ENCODE measurements at places on chromosomes 3 and 15. TPM values are rescaled to one million over a fixed set of nuclear protein-coding genes. Genes with fewer than 3 reads are reported as not detected.
A peak's percentile ranks its signal among the peaks of the same experiment; 100 is the strongest.

DNA sequence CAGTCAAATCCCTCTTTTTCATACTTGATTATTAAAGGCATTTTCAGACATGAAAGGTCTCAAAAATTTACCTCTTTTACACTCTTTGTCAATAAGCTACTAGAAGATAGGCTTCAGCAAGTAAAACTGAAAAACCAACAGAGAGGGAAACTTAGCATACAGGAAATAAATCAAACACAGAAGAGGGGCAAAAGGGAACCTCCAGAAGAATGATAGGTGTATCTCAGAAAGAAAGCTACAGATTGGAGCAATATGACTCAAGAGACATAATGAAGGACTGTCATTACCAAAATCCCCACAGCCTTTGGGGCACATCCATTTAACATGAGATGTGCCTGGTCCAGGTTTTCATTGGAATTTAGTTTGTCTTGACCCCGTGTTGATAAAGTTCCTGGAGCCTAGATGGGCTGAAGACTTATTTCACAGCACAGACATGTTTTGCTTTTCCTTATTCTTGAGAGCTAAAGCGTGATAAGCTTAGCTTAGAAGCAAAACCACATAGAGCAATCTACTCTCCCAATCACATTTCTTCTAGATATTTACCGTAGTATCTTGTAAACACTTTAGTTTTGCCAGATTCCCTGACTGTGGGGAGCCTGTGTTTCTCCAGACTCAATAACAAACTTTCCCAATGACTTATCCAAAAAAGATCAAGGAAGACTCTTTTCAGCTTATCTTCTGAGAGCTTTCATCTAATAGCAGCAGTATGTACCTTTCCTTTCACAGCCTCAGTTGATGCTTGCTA, 11.7 kb downstream of the LRRFIP2 start:
- H3K4me1 ChIP-seq = peaks cover 10% of the 10 kb centered on the region
- H3K27me3 ChIP-seq = no peaks in the 10 kb centered on the region
- DNase-seq = no peak

- H3K27me3 ChIP-seq = no peaks in the 10 kb centered on the region
- no peak for DNase-seq
- no peaks in the 10 kb centered on the region for H3K4me1 ChIP-seq
- no peaks in the 10 kb centered on the region for H3K36me3 ChIP-seq
Measured at GRCh38 chr3:50696276-50696675, 21.5 kb downstream of the DOCK3 start.

DNA sequence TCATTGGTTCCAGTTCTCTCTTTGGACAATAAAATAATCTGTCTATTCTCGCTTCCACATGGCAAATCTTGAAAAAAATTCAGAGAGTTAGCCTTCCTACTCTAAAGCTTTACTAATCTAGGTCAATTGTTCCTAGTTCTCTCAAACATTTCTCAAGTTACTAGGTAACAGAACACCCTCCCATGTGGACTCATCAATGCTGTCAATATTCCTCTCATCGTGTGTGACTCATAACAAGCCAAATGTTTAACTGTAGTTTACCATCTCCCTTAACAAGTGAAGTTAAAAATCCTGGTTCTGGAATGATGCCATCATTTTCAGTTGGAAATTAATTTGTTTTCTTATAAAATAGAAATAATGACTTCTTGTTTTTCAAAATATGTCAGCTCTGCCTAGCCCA, 438.6 kb downstream of the ROBO1 start:
- no peak overlapping the region for H3K27ac ChIP-seq
- no peaks in the 10 kb centered on the region for H3K36me3 ChIP-seq
- no peaks in the 10 kb centered on the region for H3K4me1 ChIP-seq
- no peaks in the 10 kb centered on the region for H3K27me3 ChIP-seq
- H3K4me3 ChIP-seq = no peak overlapping the region
- DNase-seq = no peak

- no peak overlapping the region for H3K4me3 ChIP-seq
- H3K36me3 ChIP-seq = no peaks in the 10 kb centered on the region
- no peaks in the 10 kb centered on the region for H3K27me3 ChIP-seq
- H3K27ac ChIP-seq = no peak overlapping the region
- DNase-seq = no peak
- H3K4me1 ChIP-seq = no peaks in the 10 kb centered on the region
Measured at GRCh38 chr3:87756616-87757015, 302.2 kb downstream of the CGGBP1 start.

DNA sequence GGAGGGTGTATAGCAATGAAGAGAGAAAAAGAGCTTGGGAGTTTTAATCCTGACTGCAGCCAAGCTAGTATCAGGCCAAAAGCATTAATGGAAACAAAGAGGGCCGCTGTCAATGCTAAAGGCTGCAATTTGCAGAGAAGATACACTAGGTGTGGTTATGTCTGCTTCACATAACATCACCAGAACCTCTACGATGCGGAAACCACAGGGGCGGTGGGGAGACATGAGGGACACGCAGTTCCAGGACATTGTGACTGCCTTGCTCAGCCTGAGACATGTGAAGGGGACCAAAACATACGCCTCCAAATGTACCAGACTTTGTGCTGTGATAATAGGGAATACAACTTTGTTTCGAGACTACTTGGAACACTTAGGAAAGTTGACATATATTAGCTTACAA, 88.4 kb downstream of the APBA2 start:
- H3K4me1 ChIP-seq = peaks cover 11% of the 10 kb centered on the region
- no peak overlapping the region for H3K4me3 ChIP-seq
- H3K36me3 ChIP-seq = no peaks in the 10 kb centered on the region

DNA sequence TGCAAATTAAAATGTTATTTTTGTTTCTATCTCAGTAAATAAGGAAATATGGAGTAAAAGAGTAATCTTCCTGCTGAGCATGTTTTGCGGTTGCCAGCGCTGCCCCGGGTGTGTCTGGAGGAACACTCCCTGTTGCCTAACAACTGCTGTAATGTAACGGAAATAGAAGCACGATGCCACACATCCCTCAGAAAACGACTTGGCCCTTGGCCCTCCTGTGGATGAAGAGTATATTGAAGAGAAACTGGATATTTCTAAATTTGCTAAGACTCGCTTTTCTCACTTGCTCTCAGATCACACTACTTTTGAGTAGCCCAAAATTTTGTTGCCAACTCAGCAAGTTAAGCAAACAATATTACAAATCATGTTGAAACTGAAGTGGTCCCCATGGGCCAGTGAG, 18.9 kb downstream of the CX3CR1 start:
- no peak overlapping the region for H3K27ac ChIP-seq
- no peak for DNase-seq
- H3K4me3 ChIP-seq = no peak overlapping the region
- H3K4me1 ChIP-seq = peaks cover 5% of the 10 kb centered on the region

- no peaks in the 10 kb centered on the region for H3K36me3 ChIP-seq
- peak overlapping the region; percentile 92 for H3K27ac ChIP-seq
- peaks cover 4% of the 10 kb centered on the region for H3K4me1 ChIP-seq
Measured at GRCh38 chr15:40693904-40694687, 878 bp upstream of the RAD51 start.

DNA sequence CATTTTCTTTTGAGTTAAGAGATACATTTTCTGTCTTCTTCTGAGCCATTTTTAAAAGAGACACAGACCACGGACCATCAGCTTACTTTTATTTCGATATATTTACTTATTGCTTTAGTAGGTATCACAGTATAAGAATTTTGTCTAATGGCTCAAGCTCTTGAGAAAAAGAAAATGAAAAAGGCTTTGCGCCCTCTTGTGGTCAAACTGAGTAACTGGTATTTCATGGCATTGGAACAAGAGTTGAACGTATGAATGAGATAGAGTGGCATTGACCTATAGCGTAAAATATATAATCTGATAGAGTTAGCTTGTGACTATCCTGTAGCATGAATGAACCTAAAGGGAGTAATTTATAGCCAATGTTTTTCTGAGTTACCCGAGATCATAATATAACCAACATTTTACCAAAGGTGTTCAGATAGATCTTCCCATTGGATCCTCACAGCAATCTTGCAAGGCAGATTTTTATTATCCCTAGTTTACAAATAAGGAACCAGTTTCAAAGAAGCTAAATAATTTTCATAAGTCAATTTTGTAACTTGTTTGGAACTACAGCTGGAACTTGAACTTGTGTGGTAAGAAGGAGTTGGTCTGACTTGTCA, 154.6 kb downstream of the POLR2M start:
- no peaks in the 10 kb centered on the region for H3K4me1 ChIP-seq
- no peak overlapping the region for H3K27ac ChIP-seq
- DNase-seq = peak; percentile 51
- H3K4me3 ChIP-seq = no peak overlapping the region
- no peaks in the 10 kb centered on the region for H3K27me3 ChIP-seq

- H3K4me3 ChIP-seq = no peak overlapping the region
- H3K36me3 ChIP-seq = no peaks in the 10 kb centered on the region
- no peak for DNase-seq
- no peak overlapping the region for H3K27ac ChIP-seq
- H3K4me1 ChIP-seq = no peaks in the 10 kb centered on the region
Measured at GRCh38 chr15:48679952-48680351, 34.4 kb upstream of the FBN1 start.

- H3K4me1 ChIP-seq = no peaks in the 10 kb centered on the region
- DNase-seq = no peak
- no peak overlapping the region for H3K4me3 ChIP-seq
- H3K36me3 ChIP-seq = no peaks in the 10 kb centered on the region
Measured at GRCh38 chr3:108329947-108330346, 33.6 kb downstream of the HHLA2 start.

- DNase-seq = no peak
- H3K4me1 ChIP-seq = no peaks in the 10 kb centered on the region
- H3K36me3 ChIP-seq = no peaks in the 10 kb centered on the region
- H3K27me3 ChIP-seq = no peaks in the 10 kb centered on the region
Measured at GRCh38 chr15:46442184-46442583, 807.4 kb downstream of the SQOR start.

- H3K36me3 ChIP-seq = no peaks in the 10 kb centered on the region
- no peak overlapping the region for H3K4me3 ChIP-seq
- H3K4me1 ChIP-seq = no peaks in the 10 kb centered on the region
- H3K27ac ChIP-seq = no peak overlapping the region
- no peaks in the 10 kb centered on the region for H3K27me3 ChIP-seq
Measured at GRCh38 chr3:124965413-124965812, 30.9 kb upstream of the MUC13 start.

- H3K4me1 ChIP-seq = no peaks in the 10 kb centered on the region
- H3K4me3 ChIP-seq = no peak overlapping the region
- H3K27ac ChIP-seq = no peak overlapping the region
Measured at GRCh38 chr3:45545476-45545875, 49.1 kb upstream of the LIMD1 start.

Gene ISLR
- 0.68 TPM for total RNA-seq

Gene SLC27A2
- 2.1 TPM for total RNA-seq

Gene RAB6B
- 7.7 TPM for total RNA-seq

Gene FBXO40
- total RNA-seq = not detected

All from neural progenitor cell (in vitro differentiated cells).